PC-3 (cell line): ENCODE measurements at places on chromosomes 3 and 15.

- DNase-seq, result no peak
These were observed 5.1 kb downstream of the PPP1R2 start for GRCh38 chr3:195537995-195538394.

GRCh38 chr15:45744236-45744589 lies 109.4 kb downstream of the SQOR start:
- DNase-seq, result no peak

GRCh38 chr3:169112153-169112892 lies 551.2 kb downstream of the MECOM start:
- peak; percentile 89 for DNase-seq

DNA sequence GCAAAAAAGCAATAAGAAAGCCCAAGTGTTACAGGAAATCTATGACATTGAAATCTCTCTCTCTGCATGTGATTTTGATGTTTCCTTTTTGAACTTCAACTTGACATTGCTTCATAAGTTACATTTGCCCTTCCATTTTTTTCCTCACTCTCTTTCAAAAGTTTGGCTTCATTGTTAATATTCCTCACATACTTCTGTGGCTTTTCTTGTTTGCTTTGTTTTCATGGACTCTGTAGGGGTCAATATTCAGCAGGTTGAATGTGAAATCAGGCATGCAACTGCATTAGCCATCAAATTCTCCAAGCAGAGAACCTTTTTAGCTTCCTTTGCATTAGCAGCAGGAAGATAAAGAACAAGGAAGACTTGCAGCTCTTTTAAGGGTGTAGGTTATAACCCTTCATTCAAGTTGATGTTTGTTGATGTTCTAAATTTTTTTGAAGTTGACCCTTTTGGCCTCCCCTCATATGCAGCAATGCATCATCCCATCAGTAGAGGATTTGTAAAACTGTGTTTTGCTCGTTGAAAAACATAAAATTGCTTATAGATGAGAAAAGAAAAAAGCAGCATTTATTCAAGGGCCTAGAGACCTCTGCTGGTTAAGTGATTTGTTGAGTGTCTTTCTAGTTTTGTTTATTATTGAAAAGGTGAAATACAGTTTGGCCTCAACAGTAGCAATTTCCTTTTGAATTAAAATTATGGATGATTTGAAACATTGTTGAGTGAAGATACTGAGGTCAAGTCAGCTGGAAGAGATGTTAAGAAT lies 211.4 kb downstream of the IL5RA start:
- DNase-seq, result no peak
